ENCODE measurements at places on chromosomes 16 and 17. TPM values are rescaled to one million over a fixed set of nuclear protein-coding genes. Genes with fewer than 3 reads are reported as not detected.

IGSF6 gene
- total RNA-seq = not detected

SDR42E2 gene
- total RNA-seq = not detected

C16orf92 gene
- not detected for total RNA-seq

MMP15 gene
- 4.2 TPM for total RNA-seq

ABCA10 gene
- 0.44 TPM for total RNA-seq

PRSS21 gene
- 3.4 TPM for total RNA-seq

PRDM7 gene
- total RNA-seq = not detected

TP53TG3C gene
- not detected for total RNA-seq

C16orf74 gene
- total RNA-seq = 26.5 TPM

CXCL16 gene
- total RNA-seq = 1.6 TPM

SEPTIN1 gene
- 0.25 TPM for total RNA-seq

CCL16 gene
- total RNA-seq = not detected

SKA2 gene
- 56.6 TPM for total RNA-seq

KRTAP9-4 gene
- not detected for total RNA-seq

TUBB3 gene
- total RNA-seq = 596 TPM

TMEM204 gene
- 4.8 TPM for total RNA-seq

DPEP3 gene
- total RNA-seq = not detected

G6PC1 gene
- not detected for total RNA-seq

PERCC1 gene
- not detected for total RNA-seq

DNAH17 gene
- total RNA-seq = not detected

TBC1D16 gene
- 23.8 TPM for total RNA-seq

All from uterine smooth muscle cell (primary cell).